ENCODE measurements at places on chromosomes 2 and 18. TPM values are rescaled to one million over a fixed set of nuclear protein-coding genes. Genes with fewer than 3 reads are reported as not detected.

DNA sequence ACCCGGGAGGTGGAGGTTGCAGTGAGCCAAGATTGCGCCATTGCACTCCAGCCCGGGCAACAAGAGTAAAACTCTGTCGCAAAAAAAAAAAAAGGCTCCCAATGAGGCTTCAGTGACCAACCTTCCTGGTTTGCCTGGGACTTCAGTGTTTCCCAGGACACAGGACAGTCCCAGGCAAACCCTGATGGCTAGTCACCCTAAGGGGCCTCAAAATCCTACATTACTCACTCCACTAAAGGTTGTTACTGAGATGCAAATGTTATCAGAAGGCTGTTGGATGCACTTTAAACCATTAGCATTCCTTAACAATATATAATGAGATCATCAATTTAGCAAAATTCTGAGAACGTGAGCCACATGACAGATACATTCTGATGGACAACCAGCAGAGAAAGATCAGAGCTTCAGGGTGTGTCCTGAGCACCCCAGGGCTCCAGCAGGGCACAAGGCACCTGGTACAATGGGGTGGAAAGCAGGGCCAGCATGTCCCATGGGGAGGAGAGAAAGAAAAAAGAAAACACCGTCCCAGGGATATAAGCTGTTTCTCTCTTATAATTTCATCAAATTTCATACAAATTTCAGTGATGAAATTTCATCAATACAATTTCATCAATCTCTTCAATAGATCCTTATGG is 118.1 kb upstream of the ARL5A start:
- ATAC-seq: no peak

- ATAC-seq: peak; percentile 96
Measured at GRCh38 chr2:197952540-197953202, 148.3 kb downstream of the PLCL1 start.

GRCh38 chr2:230758566-230759480 is 46.2 kb downstream of the CAB39 start:
- peak; percentile 76 for ATAC-seq

DNA sequence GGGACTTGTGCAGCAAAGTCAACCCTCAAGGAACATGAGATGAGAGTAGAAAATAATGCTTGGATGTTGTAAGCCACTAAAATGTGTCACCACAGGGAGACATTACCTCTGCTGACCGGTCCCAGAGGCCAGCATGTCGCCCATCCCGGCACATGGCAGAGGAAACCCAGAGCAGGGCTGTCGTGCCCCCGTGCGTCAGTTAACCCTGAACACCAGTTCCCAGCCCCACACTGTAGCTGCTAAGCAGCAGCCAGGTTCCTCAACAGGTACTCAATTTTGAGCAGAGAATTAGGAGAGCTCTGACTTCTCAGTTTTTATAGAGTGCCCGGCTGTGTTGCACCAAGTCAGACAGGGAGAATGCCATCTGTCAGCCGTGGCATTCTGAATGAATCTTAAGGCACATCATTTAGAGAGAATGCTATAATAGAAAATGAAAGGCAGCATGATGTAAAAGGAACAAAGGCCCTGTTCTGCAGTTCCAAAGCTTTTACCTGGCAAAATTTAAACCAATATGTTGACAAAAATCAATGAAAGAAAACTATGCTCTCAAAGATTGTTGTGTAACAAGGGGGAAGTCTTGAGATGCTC is 307.9 kb downstream of the METTL4 start:
- no peak for ATAC-seq

DNA sequence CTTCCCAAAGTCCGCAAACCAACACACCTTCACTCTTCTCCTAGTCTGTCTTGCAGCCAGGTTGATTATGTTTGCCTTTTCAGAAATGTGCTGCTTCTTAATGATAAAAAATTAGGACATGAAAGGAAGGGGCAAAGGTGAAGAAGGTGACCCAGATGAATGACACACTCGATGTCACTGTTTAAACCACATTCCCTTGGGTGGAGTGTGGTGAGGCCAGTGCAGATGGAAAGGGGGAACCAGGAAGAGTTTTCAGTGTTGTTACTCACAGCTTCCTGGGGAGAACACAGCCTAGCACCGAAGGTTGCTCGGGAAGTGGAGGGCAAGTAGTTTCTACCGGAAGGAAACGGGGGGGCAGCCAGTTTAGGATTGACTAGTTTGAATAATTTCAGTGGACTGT is 57.2 kb upstream of the BOD1L2 start:
- ATAC-seq: no peak

DNA sequence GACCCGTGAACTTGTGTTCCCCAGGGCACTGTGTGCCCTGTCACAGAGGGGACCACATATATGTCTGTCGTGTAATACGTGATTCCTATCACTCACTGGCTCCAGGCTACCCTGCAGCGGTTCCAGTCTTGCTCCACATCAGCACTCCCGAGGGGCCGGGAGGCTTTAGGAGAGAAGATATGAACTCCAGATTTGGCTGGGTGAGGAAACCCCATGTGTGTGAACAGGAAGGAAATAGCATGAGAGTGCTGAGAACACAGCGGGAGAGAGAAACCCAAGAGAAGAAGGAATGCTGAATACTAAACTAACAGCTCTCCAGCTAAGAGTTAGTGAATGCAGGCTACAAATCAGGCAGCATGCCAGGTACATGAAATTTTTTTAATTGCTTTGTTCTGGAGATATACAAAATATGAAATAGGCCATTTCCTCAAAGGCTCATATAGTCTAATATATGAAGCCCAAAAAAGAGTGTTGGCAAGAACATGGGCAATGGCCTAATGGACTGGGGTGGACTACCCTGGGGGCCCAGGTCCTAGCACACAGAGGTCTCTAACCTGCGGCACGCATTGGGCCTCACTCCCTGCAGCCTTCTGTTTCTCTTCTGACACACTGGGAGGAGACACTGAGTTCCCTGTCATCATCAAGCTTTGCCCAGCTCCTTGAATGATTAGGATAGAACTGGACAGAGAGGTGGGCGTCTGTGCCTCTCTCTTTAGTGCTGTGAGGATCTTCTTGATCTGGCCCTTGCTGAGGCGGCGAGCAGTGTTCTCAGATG is 372.8 kb upstream of the RAB6C start:
- no peak for ATAC-seq

DNA sequence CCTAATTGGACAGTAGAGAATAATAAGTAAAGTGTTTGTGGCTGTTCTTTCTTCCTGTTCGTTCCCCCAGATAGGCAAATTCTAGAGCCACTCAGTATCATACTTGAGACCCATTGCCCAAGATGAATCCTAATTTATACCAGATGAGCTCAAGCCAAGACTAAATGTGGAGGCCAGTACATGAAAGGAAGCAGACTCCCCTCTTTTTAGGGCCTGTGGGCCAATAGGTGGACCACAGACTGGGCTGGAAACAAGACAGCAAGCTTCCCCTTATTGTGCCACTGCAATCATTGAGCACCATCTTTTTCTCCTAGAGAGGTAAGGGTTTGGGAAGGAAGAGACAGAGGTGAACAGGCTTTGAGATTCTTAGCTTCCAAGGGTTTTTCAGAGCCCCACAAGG is 141.9 kb downstream of the MGAT5 start:
- ATAC-seq: no peak

GRCh38 chr2:75810611-75811330 is 100.1 kb upstream of the GCFC2 start:
- no peak for ATAC-seq

GRCh38 chr2:100964222-100964621 is 37.9 kb upstream of the RPL31 start:
- no peak for ATAC-seq

GRCh38 chr2:152127628-152128027 is 28.8 kb upstream of the CACNB4 start:
- ATAC-seq: no peak

DNA sequence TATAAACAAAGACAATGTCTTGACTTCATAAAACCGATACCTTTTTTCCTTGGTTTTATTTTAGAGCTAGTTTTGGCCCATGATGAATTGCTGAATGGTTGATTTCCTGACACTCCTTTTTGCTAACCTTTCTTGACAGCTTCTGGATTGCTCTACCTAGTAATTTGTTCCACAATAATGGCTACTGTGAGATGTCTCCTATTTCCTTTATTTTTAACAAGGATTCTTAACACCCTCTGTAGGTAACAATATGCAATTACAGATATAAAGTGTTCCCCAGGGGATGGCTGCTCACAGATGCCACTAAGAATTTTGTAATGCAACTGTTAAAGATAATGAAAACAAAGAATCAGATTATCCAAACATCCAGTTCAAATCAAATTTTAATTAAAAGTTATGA is 100.8 kb upstream of the ATP5MC3 start:
- peak; percentile 63 for ATAC-seq

Gene DSC2
- not detected for total RNA-seq

Gene RGPD3
- total RNA-seq: 0.26 TPM

Gene NPAS2
- 3.9 TPM for total RNA-seq

Gene POU3F3
- total RNA-seq: not detected

Gene PID1
- not detected for total RNA-seq
